Progenitor cell of endocrine pancreas (in vitro differentiated cells): ENCODE measurements at places on chromosomes 6 and 20. TPM values are rescaled to one million over a fixed set of nuclear protein-coding genes. Genes with fewer than 3 reads are reported as not detected.

RIMS4 gene
- 6.3 and 8.2 TPM in 2 replicates for total RNA-seq

GPSM3 gene
- 6.1 and 6.5 TPM in 2 replicates for total RNA-seq

DNAH8 gene
- 0.12 and 0.13 TPM in 2 replicates for total RNA-seq

FNDC1 gene
- total RNA-seq = 0.07 TPM in 1 of 2 replicates, not detected in the other

VNN1 gene
- not detected in 2 replicates for total RNA-seq

TMEM217 gene
- total RNA-seq = 1.4 and 2.5 TPM in 2 replicates

ZNF512B gene
- total RNA-seq = 49.4 and 50.5 TPM in 2 replicates

RPS6KA2 gene
- total RNA-seq = 37.5 and 43.1 TPM in 2 replicates

GRM1 gene
- 0.40 and 0.41 TPM in 2 replicates for total RNA-seq

CFAP206 gene
- 1.2 and 1.5 TPM in 2 replicates for total RNA-seq

ZNF831 gene
- not detected in 2 replicates for total RNA-seq

GRCh38 chr6:118354641-118355040, 193.5 kb upstream of the PLN start:
- no peak overlapping the region for H3K4me3 ChIP-seq
- H3K27me3 ChIP-seq = no peaks in the 10 kb centered on the region
- no peaks in the 10 kb centered on the region for H3K4me1 ChIP-seq
- no peak overlapping the region for H3K27ac ChIP-seq

DNA sequence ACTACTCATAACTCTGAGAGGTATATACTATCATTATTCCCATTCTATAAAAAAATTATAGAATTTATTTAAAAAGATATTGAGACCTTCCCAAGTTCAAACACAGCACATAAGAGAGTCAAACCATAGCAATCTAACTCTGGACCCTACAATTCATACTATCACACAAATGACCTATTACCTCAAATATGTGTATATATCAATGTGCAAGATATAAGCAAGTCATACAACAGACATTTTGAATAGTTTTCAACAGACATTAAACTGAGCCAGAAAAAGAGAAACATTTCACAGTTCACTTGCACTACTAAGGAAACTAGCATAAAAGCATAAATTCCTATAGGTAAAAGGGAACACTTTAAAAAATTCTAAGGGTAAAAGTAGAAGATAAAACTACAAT, 11.7 kb downstream of the PHIP start:
- H3K27ac ChIP-seq = no peak overlapping the region
- H3K27me3 ChIP-seq = no peaks in the 10 kb centered on the region
- H3K4me3 ChIP-seq = no peak overlapping the region
- DNase-seq = no peak
- H3K36me3 ChIP-seq = peaks cover 6% of the 10 kb centered on the region
- peaks cover 5% of the 10 kb centered on the region for H3K4me1 ChIP-seq

GRCh38 chr20:38932457-38933120, 6.4 kb downstream of the FAM83D start:
- H3K4me1 ChIP-seq = peaks cover 9% of the 10 kb centered on the region
- H3K27ac ChIP-seq = no peak overlapping the region
- no peak for DNase-seq
- H3K36me3 ChIP-seq = no peaks in the 10 kb centered on the region

DNA sequence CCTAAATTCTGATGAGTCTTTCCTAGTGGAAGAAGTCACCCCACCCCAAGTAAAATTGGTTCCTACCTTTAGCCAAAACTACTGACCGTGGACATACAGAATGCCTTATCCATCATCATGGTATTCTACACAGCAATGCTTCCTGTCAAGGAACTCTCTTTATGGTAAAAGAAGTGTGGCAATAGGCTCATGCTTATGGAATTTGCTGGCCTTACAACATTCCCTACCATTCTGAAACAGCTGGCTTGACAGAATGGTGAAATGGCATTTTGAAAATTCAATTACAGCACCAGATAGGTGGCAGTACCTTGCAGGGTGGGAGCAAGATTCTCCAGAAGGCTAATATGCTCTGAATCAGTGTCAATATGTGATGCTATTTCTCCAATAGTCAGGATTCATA, 41.8 kb upstream of the BACH2 start:
- no peak overlapping the region for H3K27ac ChIP-seq
- no peak for DNase-seq
- H3K4me3 ChIP-seq = no peak overlapping the region
- H3K27me3 ChIP-seq = no peaks in the 10 kb centered on the region

DNA sequence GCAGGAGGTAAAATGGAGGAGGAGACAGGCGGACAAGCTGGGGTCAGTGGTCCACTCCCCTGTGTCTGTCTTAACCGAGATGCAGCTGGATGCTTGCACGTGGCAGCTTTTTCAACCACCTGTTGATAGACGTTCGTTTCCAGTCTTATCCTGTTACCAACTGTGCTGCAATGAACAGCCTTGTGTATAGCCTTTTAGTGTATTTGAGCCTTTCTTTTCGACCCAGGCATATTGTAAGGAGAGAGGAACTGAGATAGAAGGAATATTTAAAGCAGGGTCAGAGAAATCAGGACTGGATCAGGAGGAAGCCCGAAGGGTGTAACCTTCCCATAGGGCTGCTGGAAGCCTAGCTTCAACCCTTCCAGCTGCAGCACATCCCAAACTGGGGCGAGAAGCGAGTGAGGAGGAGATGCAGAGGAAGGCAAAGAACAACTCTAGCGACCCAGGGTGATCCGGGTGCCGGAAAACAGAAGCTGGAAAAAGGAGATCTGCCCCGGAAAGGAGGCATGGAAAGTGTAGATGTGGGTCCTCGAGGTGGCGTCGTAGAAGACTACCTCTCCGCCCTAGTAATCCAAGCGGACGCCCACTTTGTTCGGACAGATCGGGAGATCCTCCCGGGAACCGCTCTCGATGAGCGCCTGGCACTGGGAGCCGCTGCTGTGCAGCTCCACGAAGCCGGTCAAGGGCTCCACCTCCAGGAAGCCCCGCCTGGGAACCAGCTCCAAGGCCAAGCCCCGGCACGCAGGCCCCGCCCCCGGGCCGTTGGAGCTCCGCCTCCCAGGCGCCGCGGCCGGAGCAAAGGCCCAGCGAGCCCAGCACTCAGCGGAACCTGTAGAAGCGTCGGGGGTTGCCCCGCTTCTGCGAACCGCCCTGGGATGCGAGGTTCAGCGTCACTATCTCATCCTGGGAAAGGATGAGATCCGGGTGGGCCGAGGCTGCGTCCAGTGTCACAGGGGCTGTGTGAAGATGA, 11.2 kb downstream of the TRIM31 start:
- peaks cover 12% of the 10 kb centered on the region for H3K4me1 ChIP-seq
- DNase-seq = peak; percentile 81
- H3K4me3 ChIP-seq = peak overlapping the region; percentile 62

GRCh38 chr6:109478222-109478805, 4.7 kb downstream of the ZBTB24 start:
- H3K27me3 ChIP-seq = no peaks in the 10 kb centered on the region
- DNase-seq = no peak
- peak overlapping the region; percentile 45 for H3K4me3 ChIP-seq
- H3K36me3 ChIP-seq = peaks cover 34% of the 10 kb centered on the region

DNA sequence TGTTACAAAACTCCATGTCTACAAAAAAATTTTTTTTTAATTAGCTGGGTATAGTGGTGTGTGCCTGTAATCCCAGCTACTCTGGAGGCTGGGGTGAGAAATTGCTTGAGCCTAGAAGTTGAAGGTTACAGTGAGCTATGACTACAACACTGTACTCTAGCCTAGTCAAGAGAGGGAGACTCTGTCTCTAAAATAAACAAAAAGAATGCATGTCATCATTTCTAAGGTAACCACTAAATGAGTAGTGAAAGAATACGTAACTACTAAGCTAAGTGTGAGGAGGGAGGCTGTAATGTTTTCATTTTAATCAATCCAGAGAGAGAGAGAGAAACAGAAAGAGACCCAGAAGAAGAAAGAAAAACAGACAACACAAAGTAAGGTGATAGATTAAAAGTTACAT, 9.9 kb downstream of the SYCP2 start:
- H3K36me3 ChIP-seq = no peaks in the 10 kb centered on the region
- peaks cover 21% of the 10 kb centered on the region for H3K4me1 ChIP-seq
- no peak overlapping the region for H3K27ac ChIP-seq
- no peak for DNase-seq

DNA sequence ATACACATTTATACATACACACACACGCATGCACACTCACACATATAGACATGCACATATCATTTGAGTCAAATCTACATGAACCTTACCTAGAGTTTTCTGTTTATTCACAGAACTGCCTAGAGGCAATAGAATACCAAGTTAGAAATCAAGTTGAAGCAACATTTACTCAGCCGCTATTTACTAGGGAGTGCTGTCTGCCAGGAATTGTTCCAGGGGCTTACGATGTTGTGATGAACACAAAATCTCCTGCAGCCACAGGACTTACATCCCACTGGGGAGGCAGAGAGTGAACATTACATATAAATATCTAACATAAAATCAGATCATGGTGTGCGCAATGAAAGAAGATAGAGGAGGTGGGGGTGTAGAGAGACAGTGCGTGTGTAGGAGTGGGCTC, 80.4 kb downstream of the GCLC start:
- no peaks in the 10 kb centered on the region for H3K4me1 ChIP-seq
- DNase-seq = no peak
- H3K4me3 ChIP-seq = no peak overlapping the region

DNA sequence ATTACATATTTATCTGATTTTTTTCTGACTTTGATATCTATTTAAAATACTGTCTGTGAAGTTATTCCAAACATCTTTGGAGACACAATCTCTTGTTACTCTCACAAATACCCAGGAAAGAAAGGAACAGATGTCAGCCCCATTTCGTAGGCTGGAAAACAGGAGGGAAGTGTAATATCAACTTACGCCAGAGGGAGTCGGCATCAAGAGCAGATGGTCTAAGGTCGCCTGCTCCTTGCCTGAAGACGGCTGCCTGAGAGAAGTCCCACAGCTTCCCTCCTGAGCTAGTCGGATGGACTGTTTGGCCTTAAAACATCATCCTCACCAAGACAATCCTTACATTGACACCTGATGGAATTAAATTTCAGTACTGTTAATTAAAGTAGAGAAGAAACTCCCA, 13.4 kb downstream of the CST7 start:
- H3K27me3 ChIP-seq = no peaks in the 10 kb centered on the region
- peaks cover 2% of the 10 kb centered on the region for H3K4me1 ChIP-seq
- H3K36me3 ChIP-seq = peaks cover 13% of the 10 kb centered on the region
- DNase-seq = no peak
- H3K4me3 ChIP-seq = no peak overlapping the region
- no peak overlapping the region for H3K27ac ChIP-seq

DNA sequence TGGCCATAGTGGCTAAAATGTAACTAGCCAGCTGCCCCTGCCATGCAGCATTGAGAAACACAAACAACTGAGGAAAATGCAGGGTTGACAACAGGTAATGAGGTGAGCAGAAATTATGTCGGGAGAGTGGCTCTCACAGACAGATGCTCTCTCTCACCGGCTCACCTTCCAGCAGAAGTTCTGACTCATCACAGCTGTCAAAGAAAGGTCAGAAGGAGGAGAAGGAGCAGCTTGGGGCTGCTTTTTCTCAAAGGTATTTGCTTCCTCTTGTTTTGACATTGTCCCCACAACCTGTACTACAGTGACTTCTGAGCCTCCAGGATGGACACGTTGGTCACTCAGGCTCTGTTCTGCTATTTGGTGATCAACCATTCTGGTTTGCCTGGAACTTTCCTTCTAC, 190.5 kb upstream of the HEY2 start:
- H3K27ac ChIP-seq = no peak overlapping the region
- H3K4me1 ChIP-seq = peaks cover 4% of the 10 kb centered on the region
- no peak overlapping the region for H3K4me3 ChIP-seq
- H3K36me3 ChIP-seq = no peaks in the 10 kb centered on the region
- DNase-seq = no peak
- no peaks in the 10 kb centered on the region for H3K27me3 ChIP-seq

- H3K36me3 ChIP-seq = peaks cover 1% of the 10 kb centered on the region
- H3K4me3 ChIP-seq = no peak overlapping the region
- no peak for DNase-seq
- peaks cover 6% of the 10 kb centered on the region for H3K4me1 ChIP-seq
- H3K27ac ChIP-seq = no peak overlapping the region
- H3K27me3 ChIP-seq = no peaks in the 10 kb centered on the region
Observed at GRCh38 chr20:37699202-37699601, 5.4 kb downstream of the CTNNBL1 start.

- H3K36me3 ChIP-seq = peaks cover 13% of the 10 kb centered on the region
- H3K27ac ChIP-seq = no peak overlapping the region
- peaks cover 21% of the 10 kb centered on the region for H3K4me1 ChIP-seq
- no peak overlapping the region for H3K4me3 ChIP-seq
- no peaks in the 10 kb centered on the region for H3K27me3 ChIP-seq
Observed at GRCh38 chr6:4788482-4788881, 12.3 kb downstream of the CDYL start.

- H3K27ac ChIP-seq = no peak overlapping the region
- H3K36me3 ChIP-seq = peaks cover under 1% of the 10 kb centered on the region
- H3K4me3 ChIP-seq = no peak overlapping the region
- H3K27me3 ChIP-seq = no peaks in the 10 kb centered on the region
Observed at GRCh38 chr6:124223611-124224345, 420.1 kb downstream of the NKAIN2 start.

- DNase-seq = no peak
- peak overlapping the region; percentile 24 for H3K27ac ChIP-seq
- H3K36me3 ChIP-seq = no peaks in the 10 kb centered on the region
- peaks cover 4% of the 10 kb centered on the region for H3K27me3 ChIP-seq
- peaks cover 31% of the 10 kb centered on the region for H3K4me1 ChIP-seq
Observed at GRCh38 chr6:170222498-170223471, 68.1 kb downstream of the DLL1 start.

GRCh38 chr6:53984581-53984980, 126.7 kb upstream of the MLIP start:
- no peak for DNase-seq
- H3K4me1 ChIP-seq = peaks cover 7% of the 10 kb centered on the region
- H3K4me3 ChIP-seq = no peak overlapping the region
- no peak overlapping the region for H3K27ac ChIP-seq

DNA sequence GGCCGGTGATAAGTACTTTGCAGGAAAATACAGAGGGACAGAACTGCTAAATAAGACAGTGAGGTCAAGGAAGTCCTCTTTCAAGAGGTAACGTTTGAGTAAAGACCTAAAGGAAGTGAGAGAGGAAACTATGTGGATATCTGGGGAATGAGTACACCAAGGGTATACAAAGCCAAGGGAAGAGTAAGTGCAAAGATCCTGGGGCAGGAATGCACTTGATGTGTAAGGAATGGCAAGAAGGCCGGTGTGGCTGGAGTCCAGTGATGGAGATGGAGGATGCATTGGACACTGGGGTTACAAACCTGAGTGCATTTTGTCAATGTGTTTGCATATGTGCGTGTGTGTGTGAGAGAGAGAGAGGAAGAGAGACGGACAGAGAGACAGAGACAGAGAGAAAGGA, 32.1 kb upstream of the TGM2 start:
- H3K4me3 ChIP-seq = no peak overlapping the region
- no peak overlapping the region for H3K27ac ChIP-seq

GRCh38 chr20:62624325-62624690, 18.0 kb upstream of the SLCO4A1 start:
- no peak overlapping the region for H3K27ac ChIP-seq
- H3K27me3 ChIP-seq = peaks cover 5% of the 10 kb centered on the region
- no peak overlapping the region for H3K4me3 ChIP-seq
- H3K4me1 ChIP-seq = peaks cover 8% of the 10 kb centered on the region
- no peak for DNase-seq
- no peaks in the 10 kb centered on the region for H3K36me3 ChIP-seq

- no peak overlapping the region for H3K4me3 ChIP-seq
- H3K27ac ChIP-seq = no peak overlapping the region
- H3K4me1 ChIP-seq = peaks cover 9% of the 10 kb centered on the region
- peaks cover 1% of the 10 kb centered on the region for H3K36me3 ChIP-seq
- DNase-seq = no peak
Observed at GRCh38 chr6:139290787-139291311, 949 bp downstream of the TXLNB start.
